T1000 (cell line): ENCODE measurements at places on chromosomes 7 and 10.

DNA sequence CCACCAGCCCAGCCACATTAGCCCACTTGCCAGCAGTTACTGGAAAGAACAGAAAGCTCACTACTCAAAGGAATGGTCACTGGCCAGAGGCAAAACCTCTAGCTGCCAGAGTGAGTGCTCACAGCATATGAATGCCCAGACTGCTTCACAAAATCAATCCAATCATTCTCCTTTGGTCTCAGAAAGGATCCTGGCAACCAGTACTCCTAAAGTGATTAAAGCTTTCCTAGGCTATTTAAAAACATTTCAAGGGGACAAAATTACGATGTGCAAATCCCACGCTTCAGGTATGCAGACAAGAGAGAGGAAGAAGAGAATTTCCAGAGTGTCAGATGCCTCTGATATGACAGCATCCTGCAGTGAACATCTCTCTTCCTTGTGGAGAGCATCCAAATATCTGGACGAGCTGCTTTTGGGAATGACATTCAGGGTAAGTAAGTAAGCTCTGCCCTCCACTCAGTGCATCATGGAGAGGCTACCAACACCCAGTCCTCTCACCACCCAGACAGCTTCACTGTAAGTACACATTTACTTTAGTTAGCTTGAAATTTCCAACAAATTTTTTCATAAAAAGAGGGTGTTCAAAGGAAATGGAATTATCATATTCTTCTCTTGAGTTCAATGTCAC is 25.1 kb downstream of the ICA1 start:
- no peak for DNase-seq

- DNase-seq, result no peak
These were observed 41.7 kb downstream of the CACUL1 start for GRCh38 chr10:118712930-118713634.

DNA sequence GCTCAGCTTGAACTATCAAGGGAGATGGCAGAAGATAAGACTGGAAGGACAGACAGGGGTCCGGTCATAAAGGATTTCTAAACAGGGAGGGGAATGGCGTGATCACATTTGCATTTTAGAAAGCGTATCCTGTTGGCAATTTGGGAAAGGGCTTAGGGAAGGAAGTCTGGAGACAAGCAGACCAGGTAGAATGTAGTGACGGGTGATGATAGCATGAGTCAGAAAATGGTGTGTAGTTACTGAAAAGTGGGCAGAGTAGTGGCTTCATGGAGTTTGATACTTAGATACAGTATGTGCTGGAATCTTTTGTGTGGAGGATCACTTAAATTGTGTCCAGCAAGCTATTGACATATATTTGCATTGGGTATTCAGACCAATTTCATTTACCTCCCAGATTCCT is 61.2 kb downstream of the LRGUK start:
- no peak for DNase-seq

- DNase-seq, result no peak
These were observed 5.5 kb downstream of the RBM20 start for GRCh38 chr10:110649347-110650264.

DNA sequence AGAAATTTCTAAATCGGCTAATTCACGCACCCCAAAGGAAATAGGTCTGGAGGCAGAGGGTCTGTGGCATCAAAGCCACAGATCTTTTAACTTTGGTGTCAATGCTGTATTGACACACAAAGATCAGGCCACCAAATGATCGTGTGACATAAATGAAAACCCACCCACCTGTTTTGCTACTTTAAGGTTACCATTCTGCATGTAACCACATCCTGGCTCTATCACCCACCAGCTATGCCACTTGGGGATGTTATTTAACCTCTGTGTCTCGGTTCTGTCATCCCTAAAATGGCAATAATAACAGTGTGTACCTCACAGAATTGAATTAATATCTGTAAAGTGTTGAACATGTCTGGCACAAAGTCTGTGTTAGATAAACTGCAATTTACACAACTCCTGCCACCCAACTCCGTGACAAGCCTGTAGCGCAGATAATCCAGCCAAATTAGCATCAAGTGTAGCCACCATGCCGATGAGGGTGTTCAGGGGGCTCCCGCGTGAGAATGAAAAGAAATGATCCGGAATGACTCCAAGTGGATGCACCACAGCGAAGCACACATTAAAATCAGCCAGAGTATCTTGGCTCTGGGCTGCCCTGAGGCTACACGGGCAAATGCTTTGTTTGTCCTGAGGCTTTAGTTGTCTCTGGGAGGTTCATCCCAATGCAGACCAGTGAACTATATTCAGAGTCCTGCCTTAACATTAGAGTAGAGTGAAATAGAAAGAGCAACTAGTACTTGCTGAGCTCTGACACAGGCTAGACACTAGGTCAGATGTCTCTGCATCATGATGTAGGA is 158.4 kb upstream of the NEBL start:
- no peak for DNase-seq

DNA sequence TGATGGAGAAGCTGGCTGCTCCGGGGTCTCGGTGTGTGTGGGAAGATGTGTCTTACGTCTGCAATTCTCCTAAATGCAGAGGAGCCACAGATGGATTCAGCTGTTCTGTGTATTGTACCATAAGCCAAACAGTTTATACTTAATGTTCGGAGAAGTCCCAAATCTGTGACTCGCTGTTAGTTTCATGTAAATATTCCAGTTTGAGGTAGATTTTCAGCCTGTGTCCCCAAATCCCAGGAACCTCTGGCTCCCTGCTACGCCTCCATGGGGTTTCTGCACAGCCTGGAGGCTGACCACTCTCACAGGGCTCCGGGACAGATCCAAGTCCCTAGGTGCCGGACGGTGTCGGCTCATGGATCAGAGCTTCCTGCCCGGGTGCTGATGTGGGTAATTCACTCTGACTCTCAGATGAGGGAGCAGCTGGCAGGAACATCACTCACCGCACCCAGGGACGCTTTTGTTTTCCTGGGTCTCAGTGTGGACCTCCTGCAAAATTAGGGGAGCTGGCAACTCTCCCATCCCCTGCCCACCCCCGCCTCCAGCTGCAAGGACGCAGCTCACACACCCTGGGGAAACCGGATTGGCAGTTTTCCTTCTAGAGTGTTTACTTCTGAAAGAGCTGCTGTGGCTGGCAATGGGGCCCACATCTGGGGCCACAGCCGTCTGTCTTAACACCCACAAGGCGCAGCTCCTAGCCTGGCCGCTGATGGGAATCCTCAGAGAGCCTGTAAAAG is 421.1 kb upstream of the FOXK1 start:
- no peak for DNase-seq

DNA sequence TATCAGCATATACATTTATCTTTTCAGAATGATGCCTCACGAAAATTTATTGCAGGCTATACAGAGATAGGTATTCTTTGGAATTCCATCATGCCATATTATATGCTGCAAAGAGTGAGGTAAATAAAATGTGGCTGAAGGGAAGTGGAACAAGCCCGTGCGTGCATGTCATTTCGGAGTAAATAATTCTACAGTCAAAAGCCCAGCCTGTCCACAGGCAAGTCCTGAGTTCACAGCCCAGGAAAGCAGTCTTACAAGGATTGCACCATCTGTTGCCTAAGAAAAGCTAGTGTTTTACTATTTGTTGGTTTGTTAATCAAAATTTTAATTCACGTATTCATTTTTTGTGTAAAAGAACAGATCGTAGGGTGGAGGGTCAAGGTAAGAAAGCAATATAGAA is 292.4 kb upstream of the AKR1E2 start:
- no peak for DNase-seq

- DNase-seq, result no peak
These were observed 7.5 kb downstream of the EPDR1 start for GRCh38 chr7:37927773-37928444.

DNA sequence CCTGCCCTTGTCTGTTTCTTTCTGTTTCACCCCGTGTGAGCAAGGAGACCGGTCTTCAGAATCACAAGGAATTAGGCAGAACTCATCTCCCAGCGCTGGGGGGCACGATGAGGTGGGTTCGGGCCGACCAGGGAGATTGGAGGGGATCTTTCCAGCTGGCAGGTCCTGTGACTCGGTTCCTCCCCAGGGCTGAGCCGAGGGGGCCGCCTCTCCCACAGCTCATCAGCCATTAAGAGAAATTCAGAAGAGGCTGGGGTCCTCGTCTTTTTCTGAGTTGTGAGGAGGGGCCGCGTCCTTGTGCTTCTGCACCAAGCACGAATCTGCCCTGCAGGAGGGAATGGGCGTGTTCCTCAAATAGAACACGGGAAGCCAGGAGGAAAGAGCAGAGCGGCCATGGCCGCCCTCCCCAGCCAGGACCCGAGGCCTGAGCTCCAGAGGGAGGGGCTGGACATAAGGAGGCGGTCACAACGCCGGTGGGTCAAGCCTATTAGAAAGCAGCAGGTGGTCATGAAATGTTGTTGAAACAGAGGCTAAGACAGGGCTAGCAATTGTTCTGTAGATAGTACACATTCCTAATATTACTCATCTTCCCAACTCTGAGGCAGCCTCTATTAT is 125.3 kb downstream of the ADARB2 start:
- DNase-seq, result no peak

- DNase-seq, result no peak
These were observed 51.4 kb upstream of the SCIN start for GRCh38 chr7:12518920-12519681.

DNA sequence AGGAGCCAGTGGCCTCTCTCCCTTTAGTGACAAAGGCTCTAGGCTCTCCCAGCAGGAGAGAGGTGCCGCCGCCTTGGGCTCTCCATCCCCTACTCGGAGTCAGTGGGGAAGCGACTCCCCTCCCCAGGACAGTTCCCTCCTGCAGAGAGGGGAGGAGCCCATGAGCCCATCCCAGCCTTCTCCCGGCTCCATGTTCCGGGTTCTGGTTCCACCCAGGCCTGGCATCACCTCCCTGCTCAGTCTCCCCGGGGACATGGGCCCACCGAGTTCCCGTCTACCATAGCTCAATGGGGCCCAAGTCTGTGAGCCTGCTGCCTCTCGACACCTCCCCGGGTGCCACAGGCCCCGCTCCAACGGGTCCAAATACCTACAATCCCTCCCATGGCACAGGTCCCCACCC is 66.5 kb upstream of the DNAAF5 start:
- no peak for DNase-seq

DNA sequence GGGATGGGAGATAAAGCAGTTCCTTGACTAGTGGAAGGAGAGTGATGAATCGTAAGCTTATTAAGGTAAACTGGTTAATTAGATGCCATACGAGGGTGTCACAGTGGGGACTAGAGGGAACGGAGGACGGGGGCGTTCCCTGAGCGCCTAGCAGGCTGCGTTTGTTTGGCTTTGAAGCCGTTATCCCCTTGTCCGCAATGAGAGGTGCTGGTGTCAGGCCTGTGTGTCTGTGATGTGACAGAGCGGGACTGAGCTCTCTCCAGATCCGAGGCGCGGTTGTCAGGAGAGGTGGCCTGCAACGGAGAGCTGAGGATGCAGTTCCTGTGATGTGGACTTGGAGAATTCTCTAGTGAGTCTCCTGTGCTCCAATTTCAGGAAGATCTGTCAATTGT is 60.0 kb upstream of the PRPS1L1 start:
- DNase-seq, result no peak

GRCh38 chr7:1939434-1940401 is 269.6 kb downstream of the ELFN1 start:
- DNase-seq, result peak; percentile 62
